Right lung (tissue), 10 donors: ENCODE measurements at places on chromosomes 1 and 21. TPM values are rescaled to one million over a fixed set of nuclear protein-coding genes. Genes with fewer than 3 reads are reported as not detected.

DNA sequence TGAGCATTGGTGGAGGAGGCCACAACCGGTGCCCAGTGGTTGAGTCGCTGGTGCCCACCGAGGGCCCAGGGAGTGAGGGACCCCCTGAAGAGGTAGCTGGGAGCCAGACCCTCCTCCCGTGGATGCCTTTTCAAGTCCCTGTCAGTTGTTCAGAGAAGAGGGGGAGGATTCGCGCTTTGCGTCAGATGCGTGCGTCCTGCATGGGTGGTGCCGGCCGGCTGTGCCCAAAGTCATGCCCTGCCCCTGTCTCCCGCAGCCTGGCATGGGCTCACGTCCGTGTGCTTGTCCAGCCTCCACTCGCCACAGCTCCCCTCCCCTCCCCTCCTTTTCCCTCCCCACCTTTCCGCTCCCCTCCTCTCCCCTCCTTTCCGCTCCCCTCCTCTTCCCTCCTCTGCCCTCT lies 45.2 kb downstream of the PRKCZ start:
- no peak for DNase-seq

- DNase-seq = peak; percentile 70
Measured at GRCh38 chr1:94237291-94238226, at the start of gene ARHGAP29. Gene ARHGAP29, minus strand, starts transcription at chr1:94237584. Its CDS starts 5,973 bp downstream, at chr1:94231611.

DNA sequence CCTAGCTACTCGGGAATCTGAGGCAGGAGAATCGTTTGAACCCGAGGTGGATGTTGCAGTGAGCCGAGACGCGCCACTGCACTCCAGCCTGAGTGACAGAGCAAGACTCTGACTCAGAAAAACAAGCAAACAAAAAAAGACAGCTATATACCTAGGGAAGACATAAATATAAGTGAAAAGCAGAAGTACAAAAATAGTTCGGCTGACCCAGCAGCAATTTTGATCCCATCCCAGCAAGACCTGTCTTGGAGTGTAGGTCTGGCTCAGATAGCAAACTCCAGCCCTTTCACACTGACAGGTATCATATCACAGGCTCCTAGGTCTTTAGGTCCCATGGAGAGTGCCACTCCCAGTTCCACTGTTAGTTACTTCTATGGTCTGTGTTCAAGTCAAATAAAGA lies 14.6 kb downstream of the MTX1 start:
- no peak for DNase-seq

GRCh38 chr1:236608930-236609726 lies 4.8 kb upstream of the HEATR1 start:
- peak; percentile 24 for DNase-seq

TFAP2E gene
- polyA plus RNA-seq = 7.3 TPM

- DNase-seq = no peak
Measured at GRCh38 chr1:212237651-212238050, 47.6 kb upstream of the PPP2R5A start.

DNA sequence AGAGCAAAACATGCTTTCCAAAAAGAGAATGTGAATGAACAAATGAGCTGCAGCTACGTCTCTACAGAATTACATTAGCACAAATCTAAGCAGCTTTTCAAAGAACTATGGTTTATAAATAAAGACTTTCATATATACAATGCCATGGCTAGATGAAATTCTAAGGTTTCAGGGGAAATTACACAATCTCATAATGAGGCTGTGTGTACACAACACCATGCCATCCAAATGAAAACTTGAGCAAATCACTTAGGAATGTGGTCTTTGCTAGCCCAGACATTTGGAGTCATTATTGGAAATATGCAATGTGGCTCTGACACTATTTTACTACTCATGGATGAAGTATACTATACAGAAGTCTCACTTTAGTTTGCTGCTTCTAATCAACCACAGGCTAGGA lies 37.5 kb downstream of the SPAG17 start:
- DNase-seq = peak; percentile 44

PTPRF gene
- polyA plus RNA-seq = 157 TPM

DNA sequence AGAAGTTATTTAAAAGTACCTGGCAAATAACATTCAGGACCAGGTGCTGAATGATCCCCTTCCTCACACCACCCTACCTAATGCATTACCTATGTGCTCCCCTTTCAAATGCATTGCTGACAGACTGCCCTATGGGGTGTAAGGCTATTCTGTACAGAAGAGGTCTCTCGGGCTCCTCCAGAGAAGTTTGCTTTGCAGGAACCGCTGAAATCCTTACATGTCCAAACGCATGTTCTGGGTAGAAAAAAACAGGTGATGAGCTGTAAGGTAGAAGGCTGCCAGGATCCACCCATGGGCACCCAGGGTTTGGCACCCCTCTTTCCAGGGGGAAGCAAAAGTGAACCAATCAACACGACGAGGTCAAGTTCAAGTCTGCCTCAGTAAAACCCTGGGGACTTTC lies 58.3 kb upstream of the TARBP1 start:
- no peak for DNase-seq

IFNLR1 gene
- 3.0 TPM for polyA plus RNA-seq

- DNase-seq = no peak
Measured at GRCh38 chr1:36864823-36865601, 169.3 kb downstream of the GRIK3 start.

DNA sequence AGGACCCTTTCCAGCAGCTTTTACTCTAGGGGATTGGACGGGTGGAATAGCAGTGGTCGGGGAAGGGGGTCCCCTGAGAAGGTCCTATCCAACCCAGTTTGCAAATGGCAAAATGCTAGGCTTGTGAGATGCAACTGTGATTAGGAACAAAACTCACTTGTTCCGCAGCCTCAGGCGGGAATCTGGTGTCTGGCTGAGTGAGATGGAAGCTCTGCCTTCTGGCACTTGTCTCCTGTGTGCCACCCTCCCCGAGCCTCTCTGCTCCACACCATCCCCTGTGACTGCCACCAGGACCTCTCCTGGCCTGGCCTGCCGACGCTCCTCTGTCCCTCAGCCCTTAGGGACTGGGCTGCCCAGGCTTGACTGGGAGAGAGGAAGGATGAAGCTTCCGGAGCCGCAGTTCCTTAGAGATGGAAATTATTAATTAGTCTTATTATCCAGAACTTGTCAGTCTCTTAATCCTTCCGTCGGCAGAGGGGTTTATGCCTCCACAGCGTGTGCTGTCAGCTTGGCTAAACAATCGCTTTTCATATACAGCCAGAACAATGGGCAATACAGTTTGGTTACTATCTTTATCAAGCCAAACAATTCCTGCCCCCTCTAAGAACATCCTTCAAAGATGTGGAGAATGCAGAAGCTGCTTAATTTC lies 292.8 kb upstream of the VAMP3 start:
- no peak for DNase-seq

- DNase-seq = no peak
Measured at GRCh38 chr1:23480187-23481025, 3.6 kb downstream of the ASAP3 start.
